ENCODE measurements at places on chromosomes 11 and 22.
A peak's percentile ranks its signal among the peaks of the same experiment; 100 is the strongest.

DNA sequence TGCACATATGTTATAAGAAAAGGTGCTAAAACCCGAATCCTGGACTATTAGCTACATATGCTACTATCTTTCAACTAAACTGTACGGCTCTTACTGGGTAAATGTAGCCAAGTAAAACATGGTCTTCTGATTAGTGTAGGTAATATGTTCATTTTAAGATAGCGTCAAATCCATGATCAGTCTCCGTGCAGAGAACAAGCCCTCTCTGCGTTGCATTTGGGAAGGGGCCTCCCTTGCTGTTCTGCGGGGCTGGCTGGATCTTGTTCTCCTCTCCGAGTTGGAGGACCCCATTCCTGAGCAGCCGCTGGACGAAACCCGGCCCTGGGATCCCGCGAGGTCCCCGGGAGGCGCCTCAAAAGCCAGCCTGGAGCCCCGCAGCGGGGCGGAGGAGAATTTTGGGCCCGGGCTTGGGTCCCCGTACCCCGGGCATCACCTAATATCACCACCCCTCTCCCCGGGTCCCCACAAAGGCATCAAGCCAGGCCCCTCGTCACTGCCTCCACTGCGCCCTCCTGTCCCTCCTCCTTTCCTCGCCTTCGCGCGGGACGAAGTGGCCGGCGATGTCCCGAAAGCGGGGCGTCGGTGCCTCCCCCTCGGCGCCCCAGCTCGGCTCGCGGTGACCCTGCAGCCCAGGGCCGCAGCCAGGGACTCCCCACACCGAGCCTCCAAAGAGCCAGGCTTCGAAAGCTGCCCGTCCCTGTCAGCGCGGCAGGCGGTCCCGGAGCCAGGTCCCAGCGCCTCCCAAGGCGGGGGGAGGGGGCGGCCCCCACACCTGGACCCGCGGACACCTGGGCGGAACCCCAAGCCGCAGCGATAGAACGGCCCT lies 54.5 kb upstream of the FBXO3 start:
- no peak for DNase-seq

GRCh38 chr11:44824300-44824704 lies 97.5 kb downstream of the TSPAN18 start:
- no peak for DNase-seq

DNA sequence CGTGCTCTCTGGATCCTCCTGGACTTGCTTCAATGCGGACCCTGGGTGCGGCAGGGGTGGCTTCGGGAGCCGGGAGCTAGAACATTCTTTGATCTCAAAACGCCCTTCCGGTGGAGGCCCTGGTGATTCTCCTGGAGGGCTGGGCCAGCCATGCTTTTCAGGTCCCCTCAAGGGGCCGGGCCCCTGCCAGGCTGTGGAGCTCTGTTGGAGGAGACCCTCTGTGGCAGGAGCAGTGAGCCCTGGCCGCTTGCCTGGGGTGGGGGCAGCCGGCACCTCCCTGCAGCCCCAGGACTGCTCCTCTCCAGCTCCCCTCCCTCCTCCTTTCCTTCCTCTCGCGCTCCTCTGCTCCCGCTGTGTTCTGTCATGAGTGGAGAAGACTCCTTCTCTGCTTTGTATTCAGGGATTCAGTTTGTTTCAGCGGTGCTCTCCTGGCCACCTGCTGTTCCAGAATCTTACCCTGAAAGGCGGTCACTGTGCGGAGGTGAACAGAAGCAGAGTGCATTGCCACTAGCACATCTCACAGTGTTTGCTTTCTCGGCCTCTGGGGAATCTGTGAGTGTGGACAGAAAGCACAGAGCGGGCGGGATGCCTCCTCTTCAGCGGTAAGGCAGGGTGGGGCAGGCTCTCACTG lies 289.1 kb downstream of the TBC1D22A start:
- no peak for DNase-seq

DNA sequence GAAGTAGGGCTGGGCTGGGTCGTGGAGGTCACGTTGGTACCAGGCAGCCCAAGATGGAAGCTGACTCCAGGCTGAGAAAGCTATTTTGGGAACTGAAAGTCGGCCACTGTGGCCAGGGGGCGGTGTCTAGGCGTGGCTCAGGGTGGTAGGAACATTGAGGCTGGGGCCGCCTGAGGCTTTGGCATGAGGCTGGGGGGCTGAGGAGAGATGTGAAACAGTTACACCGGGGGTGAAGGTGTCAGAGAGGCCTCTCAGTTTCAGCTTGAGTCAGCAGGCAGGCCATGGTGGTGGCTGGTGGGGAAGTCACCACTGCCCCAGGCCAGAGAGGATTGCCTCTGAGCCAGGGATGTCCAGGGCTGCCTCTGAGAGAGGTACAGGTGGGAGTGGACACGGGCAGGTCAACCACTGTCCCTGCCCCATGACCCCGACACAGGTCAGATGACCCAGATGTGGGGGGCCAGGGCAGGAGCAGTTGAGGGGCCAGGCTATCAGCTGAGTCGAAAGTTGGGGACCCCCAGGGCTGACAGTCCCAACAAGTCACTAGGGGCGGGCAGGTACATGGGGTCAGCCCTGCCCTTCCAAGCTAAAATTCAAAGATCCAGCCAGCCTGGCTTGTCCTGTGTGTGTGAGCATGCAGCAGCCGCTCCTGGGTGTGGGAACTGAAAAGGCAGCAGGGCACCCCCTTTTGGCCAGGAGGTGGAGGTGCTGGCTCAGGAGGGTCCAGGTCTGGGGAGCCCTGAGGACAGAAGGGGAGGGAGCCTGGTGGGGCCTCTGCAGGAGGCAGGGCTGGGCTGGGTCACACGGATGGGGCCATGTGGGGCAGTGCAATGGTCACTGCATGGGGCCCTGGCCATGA lies 7.2 kb downstream of the KCNK7 start:
- peak; percentile 40 for DNase-seq

DNA sequence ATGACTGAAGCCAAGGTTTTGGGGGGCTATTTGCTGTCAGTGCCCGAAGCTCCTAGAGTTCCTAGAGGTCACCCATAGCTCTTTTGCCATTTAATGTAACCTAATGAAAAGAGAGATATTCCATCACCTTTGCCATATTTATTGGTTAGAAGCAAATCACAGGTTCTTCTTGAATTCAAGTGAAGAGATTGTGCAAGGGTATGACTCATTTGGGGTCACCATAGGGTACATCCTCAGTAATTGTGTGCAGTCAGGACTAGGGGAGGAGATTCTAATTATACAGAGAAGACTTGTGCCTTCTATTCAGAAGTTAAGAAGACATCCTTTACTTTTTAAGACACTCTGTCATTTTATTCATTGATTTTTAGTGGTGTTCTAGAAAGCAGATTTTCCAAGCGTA lies 6.9 kb upstream of the PRAME start:
- DNase-seq, result no peak
